ENCODE measurements at places on chromosomes 5 and 9.
A peak's percentile ranks its signal among the peaks of the same experiment; 100 is the strongest.

GRCh38 chr5:173796721-173797495 is 91.2 kb upstream of the CPEB4 start:
- no peak for DNase-seq

DNA sequence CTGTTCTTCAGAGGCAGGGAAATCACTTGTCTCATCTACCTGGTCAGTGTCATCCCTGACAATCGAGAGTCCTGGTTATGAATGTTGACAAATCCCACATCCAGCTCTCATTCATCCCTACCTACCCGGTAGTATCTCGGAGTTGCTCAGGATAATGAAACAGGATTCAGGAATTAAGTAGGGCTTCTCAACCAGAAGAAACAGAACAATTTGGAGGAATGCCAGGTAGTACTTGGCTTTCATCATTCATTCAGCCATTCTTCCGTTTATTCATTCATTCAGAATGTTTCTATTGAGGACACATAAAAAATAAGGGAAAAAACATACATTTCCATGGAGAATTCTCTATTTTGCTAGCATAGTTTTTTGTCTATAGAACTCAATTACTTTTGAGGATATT is 195.0 kb downstream of the ARHGEF28 start:
- no peak for DNase-seq

- peak; percentile 28 for DNase-seq
Measured at GRCh38 chr9:25964239-25964638, 286.0 kb upstream of the TUSC1 start.

DNA sequence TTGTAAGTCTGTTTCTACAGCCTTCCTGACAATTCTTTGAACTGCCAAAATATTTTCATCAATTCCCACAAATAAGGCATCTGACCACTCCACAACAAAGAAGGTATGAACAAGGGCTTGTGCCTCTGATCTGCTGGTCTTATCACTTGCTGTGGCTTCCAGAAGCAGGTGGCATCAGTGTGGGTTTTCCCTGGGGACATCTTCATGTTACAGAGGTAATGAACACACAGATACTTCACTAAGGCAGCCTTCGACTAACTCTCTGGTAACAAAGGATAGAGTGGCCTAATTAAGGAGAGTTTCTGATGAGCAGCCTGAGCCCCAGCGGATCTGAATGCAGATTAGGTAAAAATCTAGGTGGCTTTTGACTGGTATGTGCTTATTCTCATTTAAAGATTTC is 15.2 kb upstream of the ERAP2 start:
- no peak for DNase-seq

DNA sequence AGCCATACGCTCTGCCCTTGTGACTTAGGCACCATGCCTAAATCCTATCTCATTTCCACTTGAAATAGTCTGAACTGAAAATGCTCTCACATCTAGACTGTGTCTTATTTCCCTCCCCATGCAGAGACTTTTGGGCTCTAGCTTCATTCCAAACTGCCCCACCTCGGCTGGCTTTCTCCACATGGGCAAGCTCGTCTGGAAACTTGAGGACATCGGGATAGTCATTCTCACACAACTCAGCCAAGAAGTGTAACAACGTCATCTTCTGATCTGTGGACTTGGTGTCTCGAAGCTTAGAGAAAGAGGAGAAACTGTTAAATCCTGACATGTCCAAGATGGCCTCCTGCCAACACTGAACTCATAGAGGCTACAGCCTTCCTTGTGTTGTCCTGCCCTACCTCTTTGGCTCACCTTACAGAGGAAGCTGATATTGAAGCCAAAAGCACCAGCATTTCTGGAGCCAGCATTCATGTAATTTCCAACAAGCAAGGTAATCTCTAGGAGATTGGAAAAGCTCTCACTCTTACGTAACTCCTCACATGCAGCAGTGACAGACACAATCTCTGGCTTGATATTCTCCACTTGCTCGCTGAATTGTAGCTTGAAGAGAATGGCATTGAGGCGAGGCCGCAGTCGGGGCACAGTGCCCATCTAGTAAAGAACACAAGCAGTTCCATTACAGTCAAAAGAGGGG is 39.6 kb downstream of the PCDHGC5 start:
- DNase-seq = no peak

- no peak for DNase-seq
Measured at GRCh38 chr5:141704782-141705297, 22.8 kb upstream of the ARAP3 start.

DNA sequence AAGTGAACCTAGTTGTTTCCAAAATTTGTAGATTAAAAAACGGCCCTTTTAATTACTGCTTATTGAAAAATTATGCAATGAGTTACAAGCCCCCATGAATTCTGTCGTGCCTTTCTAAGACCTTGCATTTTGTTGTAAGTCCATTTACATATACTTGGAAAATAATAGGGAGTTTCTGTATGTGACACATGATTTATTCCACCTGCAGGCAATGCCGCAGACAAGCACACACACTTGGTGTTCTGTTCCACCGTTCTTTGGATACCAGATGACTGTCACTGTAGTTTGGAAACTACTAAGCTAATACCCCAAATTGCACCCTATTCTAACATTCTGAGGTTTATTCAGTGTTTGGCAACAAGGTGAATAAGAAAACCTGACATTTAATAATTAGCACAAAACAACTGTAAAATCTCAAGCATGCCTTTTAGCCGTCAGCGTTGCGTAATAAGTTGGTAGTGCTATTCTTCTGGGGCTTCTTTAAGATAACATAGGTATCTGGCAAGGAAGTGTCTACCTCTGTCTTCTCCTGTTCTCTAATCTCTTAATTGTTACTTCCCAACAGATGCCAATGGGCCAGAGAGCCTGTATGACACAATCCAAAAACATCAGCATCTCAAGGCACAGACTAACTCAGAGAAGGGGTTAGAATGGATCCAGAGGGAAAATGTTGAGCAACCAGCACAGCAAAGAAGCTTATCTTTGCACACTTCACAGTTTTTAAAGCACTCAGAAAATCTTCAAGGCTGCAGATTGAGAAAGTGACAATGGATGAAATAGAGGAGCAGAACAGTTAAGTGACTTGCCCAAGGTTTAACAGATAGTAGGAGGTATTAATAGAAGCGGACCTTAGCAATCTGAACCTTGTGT is 48.2 kb upstream of the DPYSL3 start:
- no peak for DNase-seq

DNA sequence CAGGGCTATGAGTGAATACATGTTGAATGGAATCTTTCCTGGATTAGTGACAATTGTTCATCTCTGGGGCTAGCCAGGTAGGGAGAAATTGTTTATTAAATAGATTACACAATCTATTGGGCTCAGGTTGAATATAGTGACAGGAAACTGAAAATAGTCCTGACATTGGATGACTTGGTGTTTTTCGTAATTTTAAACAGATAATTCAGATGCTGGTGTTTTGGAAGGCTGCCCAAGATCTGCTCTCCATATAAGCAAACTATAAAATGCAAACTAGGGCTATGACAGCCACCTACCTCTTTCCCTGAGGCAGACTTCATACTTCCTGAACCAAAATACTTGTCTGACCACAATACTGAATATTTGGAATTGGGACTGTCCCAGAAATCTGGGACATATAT is 99.1 kb downstream of the ENC1 start:
- DNase-seq = no peak

DNA sequence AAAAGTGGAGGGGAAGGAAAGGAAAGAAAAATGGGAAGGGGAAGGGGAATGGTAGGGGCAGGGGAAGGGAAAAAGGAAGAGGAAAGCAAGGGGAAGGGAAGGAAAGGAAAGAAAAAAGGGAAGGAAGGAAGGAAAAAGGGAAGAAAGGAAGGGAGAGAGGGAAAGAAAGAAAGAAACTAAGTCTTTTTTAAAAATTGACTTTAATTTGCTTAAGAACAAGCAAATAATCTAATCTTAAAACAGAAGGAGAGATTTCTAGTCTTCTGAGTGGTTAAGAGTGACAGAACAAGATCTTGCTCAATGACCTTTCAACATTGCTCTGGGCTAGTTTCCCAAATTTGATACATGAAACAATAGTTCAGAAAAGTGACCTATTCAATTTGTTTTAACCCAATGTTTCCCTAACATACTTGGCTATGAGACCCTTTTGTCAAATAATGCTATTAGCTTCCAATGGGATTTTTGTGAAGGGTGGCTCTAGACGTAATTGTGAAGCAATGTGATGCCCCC is 33.4 kb upstream of the GLIS3 start:
- no peak for DNase-seq

Measured in AG09319 (cell line).